ENCODE measurements at places on chromosomes 16 and 17. TPM values are rescaled to one million over a fixed set of nuclear protein-coding genes. Genes with fewer than 3 reads are reported as not detected.

DNA sequence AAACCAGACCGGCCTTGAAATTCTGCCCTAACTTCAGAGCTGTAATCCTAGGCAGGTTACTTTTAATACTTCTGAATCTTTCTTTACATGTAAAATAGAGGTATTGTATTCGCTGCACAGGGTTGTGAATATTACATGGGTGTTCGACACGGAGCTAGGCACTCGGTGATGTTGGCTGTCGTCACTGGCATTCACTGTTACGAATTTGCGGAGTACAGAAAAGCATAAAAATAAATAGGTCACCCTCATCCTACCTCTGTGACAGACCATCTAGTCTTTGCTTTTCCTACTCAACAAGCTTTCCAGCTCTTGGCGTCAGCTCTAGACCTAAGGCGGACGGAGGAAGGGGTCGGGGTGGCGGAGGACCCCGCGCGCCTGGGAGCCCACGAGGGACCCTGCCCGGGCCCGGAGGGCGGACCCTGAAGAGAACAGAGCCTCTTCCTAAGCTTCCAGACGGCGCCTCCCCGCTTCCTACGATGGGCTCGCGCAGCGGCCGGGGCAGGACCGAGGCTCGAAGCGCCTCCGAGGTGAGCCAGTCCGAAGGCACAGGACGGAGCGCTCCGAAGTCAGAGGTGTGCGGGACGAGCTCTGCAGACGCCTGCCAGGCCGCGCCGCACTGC lies 879 bp upstream of the SPG7 start:
- H3K4me1 ChIP-seq: peaks cover 14% of the 10 kb centered on the region
- no peak for DNase-seq
- H3K27ac ChIP-seq: peak overlapping the region; percentile 96
- no peaks in the 10 kb centered on the region for H3K27me3 ChIP-seq

TNP2 gene
- not detected for total RNA-seq

FGF11 gene
- total RNA-seq: 3.5 TPM

DNA sequence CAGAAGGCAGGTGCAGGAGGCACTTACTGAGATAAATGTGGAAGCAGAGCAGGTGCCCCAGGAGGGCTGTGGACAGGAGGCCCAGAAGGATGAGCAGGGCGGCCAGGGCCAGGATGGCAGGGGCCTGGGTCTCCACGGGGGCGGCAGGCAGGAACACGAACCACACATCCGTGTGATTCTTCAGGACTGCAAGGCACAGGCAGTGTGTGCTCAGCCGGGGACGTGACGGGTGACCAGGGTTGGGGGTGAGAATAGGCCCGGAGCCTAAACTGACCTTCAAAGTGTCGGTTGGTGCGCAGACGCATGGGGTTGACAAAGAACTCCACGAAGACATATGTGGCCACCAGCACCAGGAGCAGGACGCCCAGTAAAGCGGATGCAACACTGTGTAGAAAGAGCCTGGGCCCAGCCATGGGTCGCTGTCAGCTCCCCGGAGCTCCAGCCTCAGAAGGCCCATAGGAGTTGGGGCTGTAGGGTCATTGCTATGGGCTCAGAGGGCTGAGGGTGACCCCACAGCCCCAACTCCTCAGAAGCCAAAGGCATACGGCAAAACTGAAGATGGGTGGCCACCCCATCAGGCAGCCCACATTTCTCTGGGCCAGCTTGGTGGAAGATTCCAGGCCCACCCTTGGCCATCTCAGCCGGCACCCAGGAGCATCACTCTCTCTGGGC lies 5.4 kb upstream of the TPPP3 start:
- no peaks in the 10 kb centered on the region for H3K27me3 ChIP-seq
- no peak for DNase-seq
- H3K36me3 ChIP-seq: no peaks in the 10 kb centered on the region
- no peak overlapping the region for H3K4me3 ChIP-seq
- H3K27ac ChIP-seq: no peak overlapping the region

GRCh38 chr16:70662991-70663523 lies 16.7 kb downstream of the IL34 start:
- H3K36me3 ChIP-seq: peaks cover 18% of the 10 kb centered on the region
- H3K27me3 ChIP-seq: peaks cover 2% of the 10 kb centered on the region

GRCh38 chr16:79998143-79998542 lies 397.6 kb upstream of the MAF start:
- H3K27ac ChIP-seq: no peak overlapping the region
- no peaks in the 10 kb centered on the region for H3K27me3 ChIP-seq
- DNase-seq: no peak
- H3K4me3 ChIP-seq: no peak overlapping the region
- H3K4me1 ChIP-seq: no peaks in the 10 kb centered on the region

MAPK8IP3 gene
- 51.5 TPM for total RNA-seq

- no peak overlapping the region for H3K4me3 ChIP-seq
- no peak for DNase-seq
- peaks cover 2% of the 10 kb centered on the region for H3K4me1 ChIP-seq
- H3K27me3 ChIP-seq: no peaks in the 10 kb centered on the region
These were observed 520.5 kb downstream of the CDH13 start for GRCh38 chr16:83147244-83147643.

DNA sequence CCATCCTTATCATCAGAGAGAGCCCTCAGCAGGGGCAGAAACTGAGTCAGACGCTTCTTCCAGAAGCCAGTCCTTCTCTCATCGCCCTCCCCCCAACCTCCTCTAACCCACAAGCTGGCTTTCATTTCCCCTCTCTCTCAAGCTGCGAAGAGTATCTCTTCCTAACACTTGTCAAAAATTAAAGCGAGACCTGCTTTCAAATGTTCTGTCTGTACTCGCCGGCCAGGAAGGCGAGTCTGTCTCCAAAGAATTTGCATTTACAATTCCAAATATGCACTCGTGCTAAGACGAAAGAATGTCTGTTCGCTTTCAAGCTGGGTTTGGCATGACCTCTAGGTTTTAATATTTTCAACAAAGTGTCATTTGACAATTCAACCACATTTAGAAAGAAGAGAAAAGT lies 140.4 kb downstream of the RGS9 start:
- H3K4me3 ChIP-seq: no peak overlapping the region
- no peak overlapping the region for H3K27ac ChIP-seq
- no peaks in the 10 kb centered on the region for H3K36me3 ChIP-seq
- DNase-seq: no peak
- H3K4me1 ChIP-seq: no peaks in the 10 kb centered on the region

WSCD1 gene
- 3.7 TPM for total RNA-seq

Data from lung (tissue), 17 donors.